ENCODE measurements at places on chromosomes 5 and 9.
A peak's percentile ranks its signal among the peaks of the same experiment; 100 is the strongest.

DNA sequence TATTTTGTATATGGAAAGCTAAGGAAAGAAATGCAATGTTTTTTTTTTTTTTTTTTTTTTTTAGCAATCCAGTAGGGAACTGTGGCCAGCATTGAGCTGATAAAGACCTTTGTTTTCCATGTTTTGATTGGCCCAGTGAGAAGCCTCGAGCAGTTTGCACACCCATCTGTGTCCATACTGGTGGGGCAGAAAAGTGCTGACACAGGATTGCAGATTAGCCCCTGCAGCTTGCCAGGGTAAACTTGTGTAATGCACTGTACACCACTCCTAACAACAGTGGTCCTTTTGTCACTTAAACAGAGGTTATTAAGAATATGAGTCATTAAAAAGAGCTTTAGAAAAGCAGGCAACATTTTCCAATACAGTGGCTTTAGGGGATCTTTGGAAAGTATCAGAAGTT is 132.8 kb upstream of the CDKN2B start:
- no peak for DNase-seq

- no peak for DNase-seq
Measured at GRCh38 chr9:22047596-22047995, 38.5 kb upstream of the CDKN2B start.

- DNase-seq, result no peak
Measured at GRCh38 chr9:69599232-69599971, 72.8 kb downstream of the APBA1 start.

DNA sequence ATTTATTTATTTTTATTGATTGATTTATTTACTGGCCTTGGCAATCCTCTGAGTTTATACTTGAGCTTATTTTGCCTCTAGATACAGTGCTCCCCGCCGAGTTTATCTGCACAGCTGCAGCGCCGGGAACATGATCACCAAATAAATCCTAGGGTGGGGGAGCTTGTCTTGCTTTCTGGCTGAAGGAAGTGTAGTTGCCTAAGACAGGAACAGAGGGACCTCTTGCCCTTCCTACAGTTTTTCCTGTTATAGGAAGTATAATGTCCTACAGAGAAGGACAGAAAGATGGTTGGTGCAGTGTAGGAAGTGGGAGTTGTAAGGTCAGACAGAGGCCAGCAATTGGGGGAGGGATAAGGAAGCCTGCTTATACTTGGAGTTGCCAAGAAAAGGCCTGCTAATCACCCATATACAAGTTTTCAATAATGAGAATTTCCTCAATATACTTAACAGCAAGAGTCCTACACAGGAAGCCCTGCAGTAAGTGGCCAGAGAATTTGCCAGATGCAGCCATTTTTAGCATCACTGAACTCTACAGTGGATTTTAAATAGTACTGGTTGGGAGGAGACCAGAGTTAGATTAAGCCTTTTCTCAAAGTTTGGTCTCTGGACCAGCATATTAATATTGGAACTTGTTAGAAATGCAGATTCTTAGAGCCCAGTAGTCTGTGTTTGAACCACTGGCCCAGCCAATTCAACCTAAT is 7.7 kb downstream of the AOPEP start:
- no peak for DNase-seq

DNA sequence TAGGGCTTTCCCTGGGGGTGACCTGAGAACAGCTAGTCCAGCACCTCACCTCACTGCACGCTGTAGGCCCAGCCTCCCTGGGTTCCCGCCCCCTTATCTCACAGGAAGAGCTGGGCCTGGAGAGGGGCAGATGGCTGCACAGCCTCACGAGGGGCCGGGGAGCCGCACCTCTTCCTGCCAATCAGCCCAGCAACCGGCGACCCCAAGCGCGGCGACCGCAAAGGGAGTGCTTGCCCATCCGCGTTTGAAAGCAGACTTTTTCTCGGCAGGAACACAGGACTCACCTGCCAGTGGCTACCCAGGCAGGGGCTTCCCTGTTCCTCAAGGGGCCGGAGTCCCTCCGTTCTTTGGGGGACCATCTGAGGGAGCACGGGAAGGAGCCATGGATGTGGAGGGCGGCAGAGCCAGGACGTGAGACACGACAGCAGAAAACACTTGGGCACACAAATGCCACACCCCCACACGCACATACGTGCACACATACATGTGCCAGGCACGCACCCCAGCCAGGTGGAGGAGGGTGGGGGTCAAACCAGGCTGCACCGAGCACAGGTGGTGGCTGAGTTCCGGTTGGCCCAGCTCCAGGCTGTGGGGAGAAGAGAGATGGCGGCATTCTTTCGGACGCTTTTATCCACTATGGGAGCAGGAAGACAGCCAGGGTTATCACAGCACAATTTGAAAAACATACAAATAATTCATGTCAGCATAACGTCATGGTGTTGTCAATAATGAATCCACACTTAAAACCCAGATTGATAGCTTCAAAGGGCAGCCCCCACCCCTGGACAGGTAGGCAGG is 11.3 kb downstream of the TMEM250 start:
- no peak for DNase-seq

- no peak for DNase-seq
Measured at GRCh38 chr5:62111428-62111827, 194.6 kb upstream of the KIF2A start.

GRCh38 chr9:88753691-88754367 is 218.9 kb downstream of the NXNL2 start:
- DNase-seq, result no peak

GRCh38 chr5:180090769-180091546 is 19.4 kb upstream of the RNF130 start:
- DNase-seq, result peak; percentile 50

GRCh38 chr9:134680393-134681060 is 38.9 kb downstream of the COL5A1 start:
- peak; percentile 73 for DNase-seq

DNA sequence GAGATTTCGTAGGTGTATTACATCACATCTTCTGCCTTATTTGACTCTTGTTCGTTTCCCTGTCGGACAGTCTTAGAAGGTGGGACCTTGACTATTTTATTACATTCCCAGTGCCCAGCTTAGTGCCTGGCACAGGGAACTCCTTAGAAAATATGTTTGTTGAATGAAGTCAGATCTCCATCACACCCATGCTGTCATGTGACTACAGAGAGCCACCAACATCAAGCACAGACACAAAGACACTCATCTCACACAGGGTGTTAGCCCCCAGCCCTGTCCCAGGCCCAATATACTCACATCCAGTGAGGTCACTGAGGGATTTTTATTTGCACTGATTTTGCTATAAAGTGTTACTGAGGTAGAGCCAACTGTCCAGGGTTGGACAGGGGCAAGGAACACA is 692 bp upstream of the SRA1 start:
- no peak for DNase-seq

GRCh38 chr5:148969291-148969690 is 93.6 kb downstream of the SH3TC2 start:
- DNase-seq, result no peak

DNA sequence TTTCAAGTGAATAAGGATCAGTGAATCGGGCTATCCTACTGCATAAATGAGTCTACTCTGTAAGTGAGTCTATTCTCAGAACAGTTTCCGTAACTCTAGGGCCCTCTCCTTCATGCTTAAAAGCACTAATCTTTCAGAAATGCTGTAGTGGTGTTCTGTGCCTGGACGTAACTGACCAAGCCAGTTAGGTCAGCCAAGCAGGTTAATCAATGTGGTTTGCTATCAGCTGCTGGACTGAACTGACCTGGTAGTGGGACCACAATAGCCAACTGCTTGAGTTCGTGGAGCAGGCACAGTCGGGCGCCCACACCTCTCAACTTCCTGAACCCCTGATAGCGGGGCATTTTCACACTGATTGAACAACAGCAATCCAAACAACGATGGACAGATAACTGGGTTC is 6.8 kb downstream of the SLC1A3 start:
- no peak for DNase-seq

GRCh38 chr9:96487029-96487396 is 37.0 kb downstream of the HABP4 start:
- DNase-seq, result no peak

DNA sequence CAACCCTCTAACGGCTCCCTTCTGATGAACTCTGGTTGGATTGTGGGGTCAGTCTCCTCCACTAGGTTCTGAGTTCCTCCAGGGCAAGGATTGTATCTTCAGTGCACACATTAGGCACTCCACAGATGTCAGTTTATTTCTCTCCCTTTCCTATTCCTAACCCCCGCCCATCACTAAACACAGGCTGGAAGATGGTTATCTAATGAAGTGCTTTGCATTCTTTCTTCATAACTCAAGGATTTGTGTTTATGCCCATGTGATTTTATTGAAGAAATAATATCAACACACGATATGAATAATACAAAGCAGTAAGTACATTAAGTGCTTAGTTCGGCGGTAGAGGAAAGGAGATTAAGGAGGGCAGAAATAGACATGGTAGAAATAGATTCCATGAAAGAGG is 4.4 kb upstream of the CREBRF start:
- DNase-seq, result no peak

GRCh38 chr9:94798708-94799107 is 72.2 kb downstream of the AOPEP start:
- no peak for DNase-seq

- no peak for DNase-seq
Measured at GRCh38 chr5:168932400-168933189, 353.4 kb upstream of the PANK3 start.

- DNase-seq, result no peak
Measured at GRCh38 chr9:5375091-5375490, 35.4 kb upstream of the RLN1 start.

DNA sequence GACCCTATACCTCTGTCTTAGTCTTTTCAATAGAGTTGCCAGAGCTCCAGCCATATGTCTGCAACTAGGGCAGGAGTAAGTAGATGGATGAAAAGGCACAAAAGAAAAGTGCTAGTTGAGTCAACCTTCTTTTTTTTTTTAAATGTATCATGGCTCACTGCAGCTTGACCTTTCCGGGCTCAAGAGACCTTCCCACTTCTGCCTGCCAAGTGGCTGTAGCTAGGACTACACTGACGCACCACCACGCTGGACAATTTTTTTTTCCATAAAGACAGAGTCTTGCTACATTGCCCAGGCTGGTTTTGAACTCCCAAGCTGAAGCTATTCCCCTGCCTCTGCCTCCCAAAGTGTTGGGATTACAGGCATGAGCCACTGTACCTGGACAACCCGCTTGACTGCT is 27.3 kb downstream of the FOXE1 start:
- no peak for DNase-seq

GRCh38 chr9:122468735-122469134 is 9.0 kb downstream of the OR1J1 start:
- DNase-seq, result no peak

GRCh38 chr9:5850724-5851122 is 17.8 kb upstream of the ERMP1 start:
- no peak for DNase-seq

- DNase-seq, result peak; percentile 62
Measured at GRCh38 chr9:93819905-93820304, 135.2 kb downstream of the BARX1 start.

- no peak for DNase-seq
Measured at GRCh38 chr5:102855681-102856388, 100.7 kb downstream of the PAM start.

DNA sequence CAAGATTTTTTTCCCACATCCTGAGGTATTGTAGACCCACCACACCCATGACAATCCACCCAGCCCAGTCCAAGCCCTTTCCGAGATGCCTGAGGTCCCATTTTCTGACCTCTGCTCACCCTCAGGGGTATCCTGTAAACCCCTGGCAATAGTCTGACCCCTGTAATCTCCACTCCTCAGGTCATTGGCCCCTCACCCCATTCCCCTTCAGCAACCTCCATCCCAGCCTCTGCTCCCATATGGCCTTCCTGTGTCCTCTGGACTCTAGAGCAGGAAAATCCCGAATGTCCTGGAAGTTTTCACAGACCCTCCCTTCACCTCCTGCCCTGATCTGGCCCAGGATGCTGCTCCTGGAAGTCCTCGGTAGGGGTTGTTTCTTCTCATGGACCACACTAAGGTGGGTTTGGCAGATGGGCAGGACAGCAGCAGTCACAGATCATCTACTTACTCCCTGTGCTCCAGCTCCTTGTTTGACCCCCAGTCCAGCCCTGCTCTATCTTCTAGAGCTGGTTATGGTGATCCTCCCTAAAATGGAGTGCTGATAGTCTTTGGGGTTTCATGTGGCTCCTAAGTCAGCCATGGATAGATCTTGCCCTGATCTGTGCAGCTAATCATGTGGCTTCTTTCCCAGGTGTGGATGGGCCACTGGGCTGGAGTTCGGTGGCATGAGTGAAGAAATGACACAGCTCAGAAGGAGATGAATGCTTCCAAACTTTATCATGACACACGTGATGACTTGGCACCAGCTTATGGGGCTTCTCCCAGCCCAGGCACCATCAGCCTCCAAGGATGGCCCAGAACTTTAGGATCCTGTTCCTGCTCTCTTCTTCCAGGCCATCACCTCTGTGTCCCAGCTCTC is 12.0 kb upstream of the ACSL6 start:
- DNase-seq, result no peak

DNA sequence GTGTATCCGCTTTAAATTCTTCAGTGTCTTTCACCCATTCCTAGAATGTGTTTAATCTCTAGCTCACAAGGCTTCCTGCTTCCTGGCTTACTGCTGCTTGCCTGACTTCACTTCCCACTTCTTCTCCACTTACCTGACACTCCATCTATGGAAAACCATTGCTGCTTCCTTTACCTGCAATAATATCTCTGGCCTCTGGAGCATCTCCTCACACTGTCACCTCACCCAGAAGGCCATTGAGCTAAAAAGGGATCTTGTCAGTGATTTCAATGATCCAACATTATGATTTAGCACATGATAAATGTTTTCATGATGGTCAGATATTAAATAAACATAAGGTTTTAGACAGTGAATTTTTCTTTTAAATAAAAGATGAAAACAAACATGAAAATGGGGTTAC is 281.1 kb downstream of the MRPS30 start:
- DNase-seq, result no peak

DNA sequence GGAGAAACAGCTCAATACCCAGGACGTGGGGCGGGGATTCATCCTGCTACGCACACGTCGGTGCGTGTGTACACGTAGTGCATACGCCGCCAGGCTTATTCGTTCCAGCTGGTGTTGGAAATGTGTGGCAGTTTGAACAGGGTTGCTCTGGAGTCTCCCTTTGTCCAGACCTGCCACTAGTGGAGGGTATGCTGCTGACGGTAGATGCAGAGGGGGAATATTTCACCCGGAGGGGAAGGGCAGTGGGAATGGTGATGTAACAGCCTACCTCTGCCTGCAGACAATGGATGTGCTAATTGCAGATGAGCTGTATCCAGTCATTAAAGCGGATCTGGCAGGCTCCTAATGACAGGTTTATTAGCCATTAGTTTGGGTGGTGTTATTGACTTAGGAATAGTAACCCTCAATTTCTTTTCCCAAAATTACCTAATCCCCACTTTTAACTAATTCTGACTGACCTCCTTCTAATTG is 142.7 kb downstream of the PAX5 start:
- no peak for DNase-seq

DNA sequence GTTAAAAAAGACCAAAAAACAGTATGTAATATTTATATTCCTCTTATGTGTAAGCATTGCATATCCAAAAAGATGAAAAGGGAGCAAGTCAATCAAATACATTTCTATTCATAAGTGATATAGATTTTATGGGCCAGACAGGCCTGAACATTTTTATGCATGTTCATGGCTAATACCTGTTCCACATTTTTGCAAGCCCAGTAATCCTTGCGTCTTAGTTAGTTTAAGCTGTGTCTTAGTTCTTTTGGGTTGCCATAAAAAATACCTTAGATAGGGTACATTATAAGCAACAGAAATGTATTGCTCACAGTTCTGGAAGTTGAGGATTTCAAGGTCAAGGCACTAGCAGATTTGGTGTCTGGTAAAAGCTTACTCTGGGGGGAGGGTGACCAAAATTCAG is 342.1 kb downstream of the TAF11L14 start:
- DNase-seq, result no peak

GRCh38 chr5:138538943-138539627 is 4.0 kb downstream of the ETF1 start:
- DNase-seq, result no peak

Data from posterior cingulate gyrus (tissue), 11 donors.